NCI-H2107 (cell line): ENCODE measurements at places on chromosomes 6 and 20.

GRCh38 chr6:138971601-138972000, 16.5 kb downstream of the REPS1 start:
- DNase-seq, result no peak

- no peak for DNase-seq
Observed at GRCh38 chr6:106060167-106060566, 26.0 kb upstream of the PRDM1 start.

- DNase-seq, result no peak
Observed at GRCh38 chr20:24977797-24978196, 14.8 kb downstream of the APMAP start.

DNA sequence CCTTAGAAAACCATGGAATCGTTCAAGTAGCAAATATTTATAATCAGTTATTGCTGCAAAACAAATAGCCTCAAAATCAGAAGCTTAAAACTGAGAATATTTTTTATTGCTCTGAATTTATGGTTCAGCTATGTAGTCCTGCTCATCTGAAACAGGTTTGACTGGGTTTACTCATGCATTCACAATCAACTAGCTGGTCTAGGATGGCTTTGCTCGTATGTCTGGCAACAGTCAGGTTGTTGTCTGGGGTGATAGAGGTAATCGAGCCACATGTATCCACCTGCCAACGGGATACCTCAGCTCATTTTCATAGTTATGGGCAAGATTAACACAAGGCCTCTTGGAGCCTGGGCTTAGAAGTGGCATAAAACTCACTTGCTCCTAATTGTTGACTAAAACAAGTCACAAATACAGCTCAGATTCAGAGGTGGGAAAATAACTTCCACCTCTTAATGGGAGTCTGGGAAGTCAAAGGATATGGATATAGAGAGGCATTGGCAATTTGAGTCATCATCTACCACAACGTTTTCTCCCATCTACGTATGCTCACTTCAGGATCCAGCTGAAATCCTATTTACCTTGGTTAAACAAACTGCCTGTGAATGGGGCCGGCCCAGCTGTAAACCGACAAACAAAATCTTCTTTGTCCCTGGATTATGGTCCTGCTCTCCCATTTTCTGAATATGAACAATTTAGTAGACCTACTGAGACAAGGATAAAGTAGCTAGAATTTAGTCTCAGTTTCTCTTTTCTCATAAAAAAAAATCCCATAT, 54.5 kb upstream of the TENT5A start:
- DNase-seq, result no peak

DNA sequence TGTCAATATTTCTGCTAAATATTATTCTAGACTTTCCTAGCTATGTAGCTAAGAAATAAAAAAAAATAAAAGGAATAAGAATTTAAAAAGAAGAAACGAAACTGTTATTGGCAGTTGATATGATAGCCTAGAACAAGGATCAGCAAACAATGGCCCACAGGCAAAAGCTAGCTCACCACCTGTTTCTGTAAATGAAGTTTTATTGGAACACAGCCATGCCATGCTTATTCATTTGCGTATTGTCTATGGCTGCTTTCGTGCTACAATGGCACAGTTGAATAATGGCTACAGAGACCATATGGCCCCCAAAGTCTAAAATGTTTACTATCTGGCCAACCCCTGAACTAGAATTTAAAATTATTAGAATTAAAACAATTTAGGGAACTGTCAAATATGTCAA, 952.6 kb upstream of the MAP3K7 start:
- no peak for DNase-seq

DNA sequence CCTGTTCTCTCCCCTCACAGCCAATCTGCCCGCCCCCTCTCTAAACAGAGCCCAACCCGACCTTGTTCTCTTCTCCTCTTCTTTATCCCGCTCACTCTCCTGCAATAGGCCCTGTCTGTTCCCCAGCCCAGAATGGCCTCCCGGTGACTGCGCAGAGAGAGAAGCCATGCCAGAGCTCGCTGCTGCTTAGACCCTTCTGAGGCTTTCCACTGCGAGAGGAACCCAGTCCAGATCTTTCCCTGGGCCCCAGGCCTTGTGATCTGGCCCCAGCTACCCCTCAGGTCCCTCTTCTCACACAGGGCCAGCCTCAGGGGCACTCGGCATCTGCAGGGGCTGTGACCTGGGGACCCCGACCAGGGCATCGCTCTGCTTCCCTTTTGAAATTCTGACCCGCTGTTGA, 58.1 kb downstream of the TMEM242 start:
- DNase-seq, result no peak

GRCh38 chr6:46421939-46422338, 69.3 kb downstream of the RCAN2 start:
- no peak for DNase-seq

DNA sequence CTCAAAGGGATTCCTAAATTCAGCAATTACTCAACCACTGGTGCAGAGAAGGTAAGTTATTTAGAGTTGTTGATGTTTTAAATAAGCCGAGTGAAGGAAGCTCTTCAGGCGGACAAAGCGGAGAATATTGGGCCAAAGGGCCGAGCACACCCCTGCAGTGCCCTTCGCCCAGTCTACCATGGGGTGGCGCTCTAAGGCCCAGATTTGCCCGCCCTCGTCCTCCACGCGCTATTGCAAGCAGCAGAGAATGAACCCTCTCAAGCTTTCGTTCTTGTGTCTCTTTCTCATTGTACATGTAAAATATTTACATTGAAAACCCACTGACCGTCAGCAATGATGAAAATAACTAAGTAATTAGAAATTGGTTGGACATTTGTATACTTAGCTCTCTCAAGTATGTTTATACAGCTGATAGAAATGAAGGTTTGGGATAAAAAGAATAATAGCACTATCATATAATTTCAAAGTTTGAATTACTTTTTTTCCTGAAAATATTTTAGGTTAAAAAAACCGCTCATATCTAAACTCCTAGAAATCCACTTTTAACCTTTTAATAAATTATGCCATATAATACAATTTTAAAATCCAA, 195.0 kb upstream of the CEP162 start:
- no peak for DNase-seq

- no peak for DNase-seq
Observed at GRCh38 chr6:19844689-19845088, 7.5 kb downstream of the ID4 start.

DNA sequence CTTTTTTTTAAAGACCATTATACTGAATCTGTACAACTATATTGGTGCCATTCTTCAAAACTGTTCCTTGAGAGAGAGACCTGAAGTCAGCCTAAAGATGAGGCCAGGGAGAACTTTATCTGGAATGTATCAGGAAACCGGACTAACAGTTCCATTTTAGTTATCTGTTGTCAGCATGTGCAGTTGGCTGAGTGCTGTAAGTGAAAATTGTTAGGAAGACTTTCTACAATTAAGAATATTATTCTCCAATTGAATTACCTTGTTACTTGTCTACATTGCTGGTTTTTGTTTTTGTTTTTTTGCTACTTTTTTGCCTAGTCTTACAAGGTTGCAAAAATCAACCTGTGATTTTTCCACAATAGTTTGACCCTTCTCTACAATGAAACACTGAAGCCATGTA, 7.5 kb downstream of the CEP57L1 start:
- no peak for DNase-seq

- no peak for DNase-seq
Observed at GRCh38 chr6:158042245-158042798, 60.7 kb downstream of the SYNJ2 start.

- no peak for DNase-seq
Observed at GRCh38 chr6:169989594-169989993, 238.2 kb downstream of the ERMARD start.

DNA sequence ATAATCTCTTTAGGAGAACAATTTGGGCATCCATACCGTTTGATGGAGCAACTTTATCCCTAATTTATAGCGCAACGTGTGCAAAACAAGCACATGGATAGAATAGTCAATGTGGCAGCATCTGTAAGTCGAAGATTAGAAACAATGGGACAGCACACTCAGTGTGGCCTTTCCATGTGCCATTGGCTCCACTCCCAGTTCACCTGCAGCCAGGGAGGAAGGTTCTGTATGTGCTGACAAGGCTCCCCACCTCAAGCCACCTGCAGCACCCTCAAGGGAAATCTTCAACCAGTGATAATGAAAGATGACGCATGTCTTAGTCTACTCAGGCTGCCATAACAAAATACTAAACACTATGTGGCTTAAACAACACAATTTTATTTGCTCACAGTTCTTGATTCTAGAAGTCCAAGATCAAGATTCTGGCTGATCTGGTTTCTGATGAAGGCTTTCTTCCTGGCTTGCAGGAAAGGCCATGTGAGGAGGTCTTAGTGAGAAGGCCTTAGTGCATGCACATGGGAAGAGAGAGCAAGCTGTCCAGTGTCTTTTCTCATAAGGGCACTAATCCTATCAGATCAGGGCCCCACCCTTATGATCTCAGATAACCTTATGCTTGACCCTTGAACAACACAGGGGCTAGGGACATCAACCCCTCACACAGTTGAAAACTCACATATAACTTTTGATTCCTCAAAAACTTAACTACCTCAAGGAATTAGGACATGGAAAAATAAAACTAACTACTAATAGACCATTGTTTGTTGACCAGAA, 34.9 kb upstream of the SHLD1 start:
- no peak for DNase-seq

DNA sequence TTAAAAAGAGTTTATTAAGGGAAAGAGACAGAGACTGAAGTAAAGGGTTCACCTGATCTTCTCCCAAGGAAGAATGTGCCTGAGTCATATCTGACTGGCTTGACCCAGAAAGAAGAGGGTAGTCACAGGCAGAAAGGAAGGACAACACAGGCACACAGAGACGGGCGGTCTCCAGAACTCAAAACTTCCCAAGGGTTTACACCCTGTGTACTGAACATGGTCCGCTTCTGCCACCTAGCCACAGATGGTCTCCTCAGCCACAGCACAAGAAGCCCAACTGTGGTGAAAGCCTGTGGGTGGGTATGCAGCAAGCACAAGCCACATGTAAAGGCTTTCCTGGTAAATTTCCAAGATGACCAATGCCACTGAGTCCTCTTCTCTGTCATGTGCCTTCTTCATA, 17.2 kb downstream of the UNC5CL start:
- DNase-seq, result no peak

DNA sequence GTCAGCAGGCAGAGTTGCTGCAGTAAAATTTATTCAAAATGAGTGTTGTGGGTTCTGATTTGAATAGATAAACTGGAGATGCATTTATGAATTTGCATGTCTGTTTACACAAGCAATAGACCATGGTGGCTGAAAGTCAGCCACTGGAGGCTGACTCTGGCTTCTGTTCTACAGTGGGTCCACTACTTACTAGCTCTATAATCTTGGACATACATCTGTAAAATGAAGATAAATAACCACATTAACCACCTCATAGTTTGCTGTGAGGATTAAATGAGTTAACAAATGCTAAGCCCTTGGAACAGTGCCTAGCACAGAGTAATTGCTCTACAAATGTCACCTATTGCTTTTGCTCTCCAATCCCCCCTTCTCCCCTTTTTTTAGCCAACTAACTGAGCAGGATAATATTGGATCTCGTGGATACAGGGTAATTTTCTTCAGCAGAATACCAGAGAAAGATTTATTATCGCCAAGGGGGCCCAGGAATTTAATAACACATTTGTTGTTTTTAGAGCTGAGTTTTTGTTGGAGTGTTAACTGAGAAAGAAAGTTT, 1.4 kb upstream of the PM20D2 start:
- DNase-seq, result no peak

DNA sequence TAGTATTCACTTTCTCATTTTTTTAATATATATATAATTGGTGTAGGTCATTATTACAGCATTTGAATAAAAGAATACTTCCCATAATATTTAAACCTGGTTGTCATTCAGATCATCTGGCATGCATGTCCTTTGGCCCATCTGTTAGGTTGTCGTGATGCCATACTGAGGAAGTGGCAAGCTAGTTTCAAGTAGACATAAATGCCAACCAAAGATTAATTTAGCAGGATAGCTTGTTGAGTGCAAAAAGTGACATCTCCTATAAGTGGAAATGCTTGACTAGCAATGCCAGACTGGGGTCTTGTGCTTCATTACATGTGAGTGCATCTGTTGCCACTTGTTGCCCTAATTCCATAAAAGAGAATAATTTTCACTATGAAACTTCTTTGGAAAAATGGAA, 1044.7 kb downstream of the GRIK2 start:
- no peak for DNase-seq
